Pancreas (tissue), 10 donors: ENCODE measurements at places on chromosomes 5 and 9. TPM values are rescaled to one million over a fixed set of nuclear protein-coding genes. Genes with fewer than 3 reads are reported as not detected.

DNA sequence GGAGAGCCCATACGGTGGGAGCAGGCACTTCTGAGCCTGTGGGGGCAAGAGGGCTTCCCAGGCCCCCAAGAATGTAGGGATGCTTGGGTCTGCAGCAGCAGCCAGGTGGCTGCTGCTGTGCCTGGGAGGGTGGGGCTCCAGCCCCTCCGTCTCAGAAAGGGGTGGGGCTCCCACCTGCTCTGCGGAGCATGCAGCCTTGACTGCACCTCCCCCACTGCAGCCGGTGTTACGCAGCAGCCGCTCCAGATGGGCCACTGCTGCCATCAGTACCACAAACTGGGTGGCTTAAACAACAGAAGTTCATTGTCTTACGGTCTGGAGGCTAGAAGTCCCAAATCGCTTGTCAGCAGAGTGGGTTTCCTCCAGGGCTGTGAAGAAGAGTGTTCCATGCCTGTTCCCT is 365.5 kb downstream of the TMEM38B start:
- no peak for DNase-seq

- DNase-seq = no peak
Observed at GRCh38 chr5:27234916-27235315, 196.5 kb upstream of the CDH9 start.

DNA sequence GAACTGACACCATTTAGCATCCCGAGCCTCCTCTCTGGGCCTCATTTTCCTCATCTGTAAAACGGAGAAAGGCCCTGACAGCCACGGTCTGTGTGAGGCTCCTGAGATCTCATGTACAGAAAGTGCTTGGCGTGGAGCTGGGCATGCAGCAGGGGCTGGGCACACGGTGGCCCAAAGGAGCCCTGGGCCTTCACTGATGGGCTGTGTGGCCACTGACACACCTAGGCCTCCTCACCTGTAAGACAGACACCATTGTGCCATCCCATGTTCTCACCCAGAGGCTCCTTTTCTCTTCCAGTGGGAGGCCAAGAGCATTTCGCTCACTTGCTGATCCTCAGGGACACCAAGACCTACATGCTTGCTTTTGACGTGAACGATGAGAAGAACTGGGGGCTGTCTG is 1.6 kb downstream of the ORM1 start:
- DNase-seq = no peak

Gene RALGPS1
- total RNA-seq = 9.4 TPM
